Esophagus muscularis mucosa (tissue), 4 donors: ENCODE measurements at places on chromosomes 4 and X. TPM values are rescaled to one million over a fixed set of nuclear protein-coding genes. Genes with fewer than 3 reads are reported as not detected.

- H3K27ac ChIP-seq: no peak overlapping the region
- no peaks in the 10 kb centered on the region for H3K27me3 ChIP-seq
- no peaks in the 10 kb centered on the region for H3K36me3 ChIP-seq
- H3K4me3 ChIP-seq: no peak overlapping the region
- no peak for DNase-seq
These were observed 64.3 kb downstream of the HTRA3 start for GRCh38 chr4:8333726-8334460.

GRCh38 chrX:68043713-68044438, 389.4 kb downstream of the OPHN1 start:
- DNase-seq: no peak
- H3K4me1 ChIP-seq: no peaks in the 10 kb centered on the region
- no peaks in the 10 kb centered on the region for H3K27me3 ChIP-seq
- H3K36me3 ChIP-seq: no peaks in the 10 kb centered on the region
- no peak overlapping the region for H3K27ac ChIP-seq

DNA sequence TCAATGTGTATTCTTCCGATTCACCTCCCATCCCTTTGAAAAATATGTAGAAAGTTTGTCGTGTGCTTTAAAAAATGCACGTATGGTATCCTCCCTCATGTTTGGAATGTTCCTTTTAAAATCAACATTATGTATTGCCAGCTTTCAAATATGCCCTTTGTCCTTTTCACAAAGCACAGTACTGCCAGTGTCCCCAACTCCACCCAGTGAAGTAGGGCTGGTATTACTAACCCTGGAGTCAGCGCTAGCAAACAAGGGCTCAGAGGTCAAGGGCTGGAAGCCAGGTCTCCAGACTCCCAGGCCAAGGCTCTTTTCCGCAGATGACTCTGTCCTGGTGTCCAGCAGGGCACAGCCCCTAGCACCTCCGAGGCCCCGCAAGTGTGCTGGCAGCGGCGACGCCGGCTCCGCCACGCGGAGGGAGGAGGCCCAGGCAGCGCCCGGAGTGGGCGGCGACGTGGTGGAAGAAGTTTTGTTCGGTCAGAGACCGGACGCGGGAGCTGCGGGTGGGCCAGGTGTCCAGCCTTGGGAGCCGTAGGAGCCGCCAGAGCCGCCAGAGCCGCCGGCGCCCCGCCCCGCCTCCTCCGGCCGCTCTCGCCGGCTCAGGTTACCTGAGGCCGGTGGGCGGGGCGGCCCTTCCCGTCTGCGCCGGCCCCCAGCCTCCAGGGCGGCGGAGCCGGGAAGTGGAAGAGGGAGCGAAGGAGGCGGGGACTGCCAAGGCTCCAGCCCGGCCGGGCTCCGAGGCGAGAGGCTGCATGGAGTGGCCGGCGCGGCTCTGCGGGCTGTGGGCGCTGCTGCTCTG, at the start of gene IL13RA1:
TSS of gene IL13RA1 (plus strand) at position 720 of the 799 bp plus-strand sequence. CDS start at position 753, 33 bp downstream.
- no peaks in the 10 kb centered on the region for H3K36me3 ChIP-seq
- peak within 1 kb of the TSS; percentile 95 for H3K27ac ChIP-seq
- peak; percentile 92 for DNase-seq

DNA sequence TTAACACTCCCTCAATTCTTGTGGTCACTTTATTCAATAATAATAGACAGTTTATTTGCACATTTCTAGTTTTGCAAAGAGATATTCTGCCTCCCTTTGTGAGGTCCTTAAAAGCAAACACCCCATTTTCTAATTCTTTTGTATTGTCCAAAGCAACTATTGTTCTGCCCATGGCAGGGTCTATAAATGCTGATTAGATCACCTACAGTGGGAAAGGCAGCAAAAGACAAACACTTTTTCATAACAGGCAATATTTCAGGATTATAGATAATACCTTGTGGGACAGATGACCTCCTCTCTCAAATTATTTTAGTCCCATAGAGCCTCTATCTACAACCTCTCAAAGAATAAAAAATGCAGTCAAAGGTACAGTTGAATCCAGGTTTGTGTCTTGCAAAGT, 28.6 kb downstream of the COMMD8 start:
- H3K27me3 ChIP-seq: no peaks in the 10 kb centered on the region
- H3K36me3 ChIP-seq: no peaks in the 10 kb centered on the region
- no peaks in the 10 kb centered on the region for H3K4me1 ChIP-seq

DNA sequence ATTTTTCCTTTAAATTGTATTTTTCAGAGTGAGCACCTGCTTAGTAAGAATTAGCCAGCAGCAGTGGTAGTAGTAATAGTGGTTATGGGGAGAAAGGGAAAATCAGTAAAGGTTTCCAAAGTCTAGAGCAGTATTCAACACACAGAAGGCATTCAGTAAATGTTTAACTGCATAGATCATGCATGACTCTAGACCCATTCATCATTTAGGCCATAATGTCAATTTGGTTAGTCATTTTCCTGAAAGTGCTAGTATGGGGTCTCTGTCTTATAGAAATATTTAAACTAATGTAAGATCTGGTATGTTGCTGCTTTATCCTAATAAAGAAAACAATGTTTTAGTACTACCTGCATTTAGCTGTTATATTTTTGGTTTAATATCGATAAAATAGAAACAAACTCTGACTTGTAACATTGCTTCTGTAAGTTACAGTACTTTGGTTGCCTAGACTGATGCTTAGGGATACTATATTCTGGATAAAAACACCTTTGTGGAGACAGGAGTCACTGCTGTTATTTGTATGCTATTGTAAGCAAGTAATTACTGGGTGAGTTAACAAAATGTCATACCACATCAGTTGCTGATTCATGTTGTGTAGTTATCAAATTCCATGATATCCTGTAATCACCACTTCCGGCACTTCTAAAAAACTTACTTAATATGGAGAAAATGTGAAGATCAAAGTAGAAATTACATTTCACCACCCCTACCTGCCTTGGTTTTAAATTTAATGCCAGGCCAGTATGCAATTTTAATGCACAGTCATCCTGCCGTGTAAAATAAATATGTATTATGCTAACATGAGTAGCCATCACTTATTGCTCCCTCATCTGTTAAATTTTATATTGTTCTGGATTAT, 115.8 kb upstream of the BMPR1B start:
- no peak overlapping the region for H3K27ac ChIP-seq
- H3K4me1 ChIP-seq: no peaks in the 10 kb centered on the region
- H3K27me3 ChIP-seq: no peaks in the 10 kb centered on the region

The CTAG1B gene
- not detected for total RNA-seq

DNA sequence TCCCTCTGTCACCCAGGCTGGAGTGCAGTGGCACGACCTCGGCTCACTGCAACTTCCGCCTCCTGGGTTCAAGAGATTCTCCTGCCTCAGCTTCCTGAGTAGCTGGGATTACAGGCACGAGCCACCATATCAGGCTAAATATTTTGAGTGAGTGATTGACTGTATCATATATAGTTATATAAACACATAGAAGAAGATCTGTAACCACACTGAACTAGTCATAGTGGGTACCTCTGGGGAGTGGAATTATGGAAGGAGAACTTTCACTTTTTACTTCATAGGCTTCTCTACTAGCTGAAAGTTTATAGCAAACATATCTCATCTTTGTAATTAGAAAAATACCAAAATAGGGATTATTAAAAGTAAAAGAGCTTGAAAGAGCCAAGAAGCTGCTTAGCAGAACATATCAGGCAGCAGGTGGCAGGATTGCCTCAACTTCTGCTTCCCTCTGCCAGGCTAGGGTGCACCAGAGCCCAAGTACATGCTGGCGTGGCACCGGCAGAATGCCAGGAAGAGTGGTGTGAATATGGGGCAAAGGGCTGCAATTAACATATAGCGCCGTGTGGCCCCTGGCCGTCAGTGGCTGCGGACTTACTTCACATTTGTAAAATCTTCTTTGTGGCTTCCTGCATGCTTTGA, 39.5 kb upstream of the CD40LG start:
- no peak overlapping the region for H3K4me3 ChIP-seq
- H3K27ac ChIP-seq: no peak overlapping the region
- DNase-seq: no peak
- H3K36me3 ChIP-seq: no peaks in the 10 kb centered on the region
- no peaks in the 10 kb centered on the region for H3K4me1 ChIP-seq
- H3K27me3 ChIP-seq: no peaks in the 10 kb centered on the region

GRCh38 chr4:104404361-104404760, 90.3 kb downstream of the CXXC4 start:
- H3K36me3 ChIP-seq: no peaks in the 10 kb centered on the region
- no peak overlapping the region for H3K27ac ChIP-seq
- H3K27me3 ChIP-seq: no peaks in the 10 kb centered on the region

The PCDH11X gene
- total RNA-seq: under 0.01 TPM

GRCh38 chr4:141571362-141571761, 65.0 kb upstream of the IL15 start:
- H3K4me3 ChIP-seq: no peak overlapping the region
- no peak overlapping the region for H3K27ac ChIP-seq
- no peaks in the 10 kb centered on the region for H3K4me1 ChIP-seq
- no peaks in the 10 kb centered on the region for H3K36me3 ChIP-seq

DNA sequence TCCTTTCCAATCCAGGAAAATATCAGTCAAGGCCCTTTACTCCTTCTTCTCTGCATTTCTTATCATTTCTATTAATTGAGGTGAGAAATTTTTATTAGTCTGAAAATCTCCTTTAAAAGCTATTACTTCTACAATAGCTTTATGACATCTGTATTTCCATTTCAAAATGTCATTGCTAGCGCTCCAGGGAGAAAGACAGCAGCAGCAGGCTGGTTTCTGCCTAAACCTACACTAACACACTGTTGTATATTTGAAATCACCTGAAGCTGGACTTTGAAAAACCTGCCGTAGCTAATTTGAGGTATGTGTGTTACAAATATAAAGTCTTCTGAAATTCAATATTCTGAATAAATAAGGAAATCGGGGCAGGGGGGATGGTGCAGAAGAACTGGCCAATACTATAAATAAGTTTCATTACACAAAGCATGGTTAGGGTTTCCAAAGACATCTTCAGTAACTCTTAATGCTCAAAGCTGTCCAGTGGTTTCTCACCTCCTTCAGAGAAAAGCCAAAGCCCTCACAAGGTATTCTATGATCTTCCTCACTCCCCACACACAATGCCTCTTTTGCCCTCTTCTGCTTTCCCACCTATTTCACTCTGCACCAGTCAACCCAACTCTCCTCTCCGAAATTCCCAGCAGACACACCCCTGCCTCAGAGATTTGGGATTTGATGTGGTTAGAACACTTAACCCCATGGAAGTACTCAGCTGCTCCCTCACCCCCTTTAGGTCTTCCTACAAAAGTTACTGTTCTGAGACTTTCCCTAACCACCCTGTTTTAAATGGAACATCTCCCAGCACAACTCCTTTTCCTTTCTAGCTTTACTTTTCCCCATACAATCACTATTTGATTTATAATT, 122.7 kb downstream of the PPP3CA start:
- no peak for DNase-seq
- peaks cover 26% of the 10 kb centered on the region for H3K4me1 ChIP-seq
- no peak overlapping the region for H3K4me3 ChIP-seq
- no peak overlapping the region for H3K27ac ChIP-seq
- H3K36me3 ChIP-seq: no peaks in the 10 kb centered on the region
- no peaks in the 10 kb centered on the region for H3K27me3 ChIP-seq

DNA sequence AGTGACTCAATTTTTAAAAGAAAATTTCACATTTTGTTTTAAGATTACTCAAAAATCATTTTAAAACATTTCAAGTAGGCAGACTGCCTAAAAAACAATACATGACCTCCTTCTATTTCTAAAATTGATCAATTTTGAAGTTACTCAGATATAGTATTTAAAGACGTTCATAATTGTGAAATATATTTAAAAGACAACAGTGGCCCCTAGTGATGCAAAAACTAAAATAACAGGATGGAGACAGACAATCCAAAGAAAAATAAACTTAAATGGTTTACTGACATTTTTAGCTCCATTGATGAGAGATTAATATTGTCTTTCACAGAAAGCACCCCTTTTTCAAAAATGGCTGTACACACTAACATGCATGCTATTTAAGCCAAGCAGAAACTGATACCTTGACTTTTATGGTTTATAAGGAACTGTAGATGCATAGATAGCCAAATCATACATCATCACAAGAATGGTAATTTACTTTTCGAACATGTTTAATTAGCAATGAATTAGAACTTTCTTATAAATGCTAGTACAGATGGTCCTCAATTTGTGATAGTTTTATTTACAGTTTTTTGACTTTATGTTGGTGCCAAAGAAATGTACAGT, 69.8 kb upstream of the FAT4 start:
- no peak overlapping the region for H3K4me3 ChIP-seq
- no peaks in the 10 kb centered on the region for H3K27me3 ChIP-seq
- H3K4me1 ChIP-seq: no peaks in the 10 kb centered on the region
- H3K27ac ChIP-seq: no peak overlapping the region

DNA sequence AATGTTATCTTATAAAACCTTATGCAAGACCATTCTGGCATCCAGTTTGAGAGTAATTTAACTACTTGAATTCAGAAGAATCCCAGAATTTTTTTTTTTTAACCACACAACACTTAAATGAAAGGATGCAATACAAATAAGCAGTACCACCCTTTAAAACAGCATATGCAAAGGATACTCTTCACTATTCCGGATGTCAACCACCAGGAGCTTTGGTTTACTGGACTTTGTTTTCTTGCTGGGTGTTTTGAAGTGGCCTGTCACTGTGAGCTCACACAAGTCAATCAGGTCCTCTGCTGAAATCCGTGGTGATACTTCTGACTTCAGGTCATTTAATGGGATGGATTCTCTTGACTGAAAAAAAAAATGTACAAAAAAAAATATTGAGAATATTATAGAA, 200.0 kb downstream of the TBCK start:
- H3K27me3 ChIP-seq: no peaks in the 10 kb centered on the region
- H3K36me3 ChIP-seq: peaks cover 53% of the 10 kb centered on the region
- no peak overlapping the region for H3K4me3 ChIP-seq
- H3K27ac ChIP-seq: no peak overlapping the region
- no peak for DNase-seq
- H3K4me1 ChIP-seq: no peaks in the 10 kb centered on the region

- no peak for DNase-seq
- no peaks in the 10 kb centered on the region for H3K36me3 ChIP-seq
- no peaks in the 10 kb centered on the region for H3K27me3 ChIP-seq
- H3K4me1 ChIP-seq: no peaks in the 10 kb centered on the region
- H3K27ac ChIP-seq: no peak overlapping the region
- H3K4me3 ChIP-seq: no peak overlapping the region
These were observed 23.0 kb downstream of the CDKL5 start for GRCh38 chrX:18448416-18448815.

DNA sequence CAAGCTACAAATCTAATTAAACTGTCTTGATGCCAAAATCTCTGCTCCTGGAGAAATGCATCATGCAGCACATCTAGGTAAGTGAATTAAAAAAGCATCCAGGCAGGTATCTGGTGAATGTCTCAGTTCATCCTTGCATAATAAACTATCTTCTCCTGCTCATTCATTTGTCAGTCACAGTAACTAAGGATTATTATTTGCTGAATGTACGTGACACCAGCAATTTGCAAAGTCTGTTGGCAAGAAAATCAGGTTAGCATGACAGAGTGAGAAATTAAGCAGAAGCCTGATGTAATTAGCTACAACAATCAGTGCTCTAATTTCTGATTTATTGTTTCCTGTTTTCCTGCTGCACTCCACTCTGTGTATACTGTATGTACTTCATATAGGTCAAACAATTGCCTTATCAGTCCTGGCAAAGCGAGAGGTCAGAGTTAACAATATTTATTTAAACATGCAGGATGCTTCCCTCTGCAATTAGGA, 213.6 kb downstream of the FBXO8 start:
- no peak overlapping the region for H3K27ac ChIP-seq
- no peak for DNase-seq
- H3K4me3 ChIP-seq: no peak overlapping the region
- H3K27me3 ChIP-seq: no peaks in the 10 kb centered on the region
- peaks cover 53% of the 10 kb centered on the region for H3K4me1 ChIP-seq
